ENCODE measurements at places on chromosomes 7 and 10.

DNA sequence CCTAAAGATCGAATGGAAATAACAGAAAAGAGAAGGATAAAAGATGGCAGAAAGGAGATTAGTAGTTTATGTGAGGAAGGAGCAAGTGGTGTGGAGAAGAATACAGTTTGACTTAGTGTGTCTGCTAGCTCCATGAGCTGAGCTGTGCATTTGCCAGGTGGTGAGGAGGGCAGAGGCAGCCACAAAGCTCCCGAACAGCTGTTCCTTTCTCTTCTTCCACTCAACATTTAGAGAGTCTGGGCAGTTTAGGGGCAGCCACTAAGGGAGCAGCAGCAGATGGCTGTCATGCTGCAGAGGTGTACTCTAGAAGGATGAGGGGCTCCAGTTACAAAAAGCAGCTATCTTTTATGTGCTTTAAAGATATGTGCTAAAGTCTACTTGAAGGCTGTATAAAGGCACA is 674.4 kb downstream of the GRM8 start:
- DNase-seq, result peak; percentile 91

DNA sequence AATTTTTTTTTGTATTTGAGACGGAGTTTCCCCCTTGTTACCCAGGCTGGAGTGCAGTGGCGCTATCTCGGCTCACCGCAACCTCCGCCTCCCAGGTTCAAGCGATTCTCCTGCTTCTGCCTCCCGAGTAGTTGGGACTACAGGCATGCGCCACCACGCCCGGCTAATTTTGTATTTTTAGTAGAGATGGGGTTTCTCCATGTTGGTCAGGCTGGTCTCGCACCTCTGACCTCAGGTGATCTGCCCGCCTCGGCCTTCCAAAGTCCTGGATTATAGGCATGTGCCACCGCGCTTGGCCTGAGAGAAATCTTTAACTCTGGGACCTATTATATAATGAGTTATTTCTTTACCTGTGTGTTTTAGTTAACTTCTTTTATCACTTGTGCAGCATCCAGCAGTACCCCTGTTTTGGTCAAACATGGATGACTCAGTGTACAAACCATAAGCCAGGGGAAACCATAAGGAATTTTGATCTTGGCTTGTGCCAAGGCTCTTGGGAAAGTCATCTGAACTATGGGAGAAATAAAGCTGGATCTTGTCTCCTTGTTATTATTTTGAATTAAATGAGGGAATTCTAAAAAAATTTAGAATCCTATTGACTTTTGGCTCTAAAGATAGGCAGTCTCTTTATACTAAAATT is 23.6 kb upstream of the ZRANB1 start:
- DNase-seq, result no peak

DNA sequence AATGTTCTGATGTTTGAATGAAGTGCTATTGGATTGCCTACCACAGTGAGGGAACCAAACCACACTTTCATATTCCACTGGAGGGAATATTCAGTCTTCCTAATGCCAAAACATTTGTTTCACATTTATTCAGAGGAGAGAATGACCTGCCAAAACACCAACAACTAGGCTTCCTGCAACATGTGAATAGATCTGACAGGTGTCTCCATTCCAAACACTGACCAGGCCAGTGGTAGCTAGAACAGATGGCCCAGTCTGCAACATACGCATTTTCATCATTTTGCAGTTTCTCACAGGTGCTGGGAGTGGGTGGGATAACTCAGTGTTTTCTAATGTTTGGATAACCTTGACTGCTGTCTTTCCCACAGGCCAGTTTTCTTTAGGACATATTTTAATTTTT is 110.0 kb downstream of the RELN start:
- DNase-seq, result no peak

- no peak for DNase-seq
Measured at GRCh38 chr10:48439581-48440041, 133.1 kb downstream of the MAPK8 start.

GRCh38 chr7:110841840-110842545 is 248.9 kb upstream of the LRRN3 start:
- no peak for DNase-seq

DNA sequence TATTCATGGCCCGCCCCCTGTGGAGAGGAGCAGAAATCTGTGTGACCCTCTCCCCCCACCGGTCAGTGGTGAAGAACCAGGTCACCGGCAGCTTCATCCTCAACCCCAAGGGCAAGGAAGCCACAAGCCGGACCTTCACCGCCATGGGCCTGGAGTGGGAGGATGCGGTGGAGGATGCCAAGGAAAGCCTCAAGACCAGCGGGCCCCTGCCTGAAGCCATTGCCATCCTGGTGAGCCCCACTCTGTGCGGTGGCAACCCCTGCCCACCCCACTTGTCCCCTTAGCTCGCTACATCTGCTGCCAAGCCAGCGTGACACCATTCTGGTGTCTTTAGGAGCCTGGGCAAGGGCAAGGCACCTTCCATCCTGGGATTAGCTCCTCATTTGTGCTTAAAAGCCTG is 35.4 kb downstream of the TBATA start:
- DNase-seq, result no peak

Data from NCI-H1105 treated with DMSO at 0.1 percent for 48 hours (cell line).